IPS-NIHi11 (cell line): ENCODE measurements at places on chromosomes 4 and X.

- no peak for DNase-seq
These were observed 647.6 kb upstream of the ACTRT1 start for GRCh38 chrX:128699716-128700285.

GRCh38 chrX:2715066-2715600 lies 24.0 kb downstream of the CD99 start:
- no peak for DNase-seq

- DNase-seq: peak; percentile 42
These were observed 97.9 kb downstream of the ARHGEF9 start for GRCh38 chrX:63686878-63687714.

DNA sequence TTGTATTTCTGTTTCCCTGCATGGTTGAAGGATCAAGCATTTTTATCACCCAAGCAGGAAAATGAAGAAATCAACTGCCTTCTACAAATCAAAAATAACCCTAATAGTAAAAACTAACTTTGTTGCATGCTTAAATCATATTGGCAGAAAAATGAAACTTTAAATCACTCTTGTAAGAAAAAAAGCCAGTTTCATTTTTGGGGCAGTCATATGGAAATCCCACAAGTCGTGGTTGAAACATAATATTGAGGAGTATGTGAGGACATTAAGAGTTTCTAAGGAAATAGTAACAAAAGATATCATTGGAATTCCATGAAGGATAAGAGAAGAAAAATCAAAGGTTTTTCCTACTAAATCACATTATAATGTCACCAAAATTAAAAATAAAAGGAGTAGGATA lies 8.4 kb downstream of the TEC start:
- no peak for DNase-seq

GRCh38 chr4:156945532-156945931 lies 26.1 kb downstream of the PDGFC start:
- DNase-seq: no peak

GRCh38 chr4:111454961-111455360 lies 690.3 kb upstream of the FAM241A start:
- DNase-seq: peak; percentile 5

DNA sequence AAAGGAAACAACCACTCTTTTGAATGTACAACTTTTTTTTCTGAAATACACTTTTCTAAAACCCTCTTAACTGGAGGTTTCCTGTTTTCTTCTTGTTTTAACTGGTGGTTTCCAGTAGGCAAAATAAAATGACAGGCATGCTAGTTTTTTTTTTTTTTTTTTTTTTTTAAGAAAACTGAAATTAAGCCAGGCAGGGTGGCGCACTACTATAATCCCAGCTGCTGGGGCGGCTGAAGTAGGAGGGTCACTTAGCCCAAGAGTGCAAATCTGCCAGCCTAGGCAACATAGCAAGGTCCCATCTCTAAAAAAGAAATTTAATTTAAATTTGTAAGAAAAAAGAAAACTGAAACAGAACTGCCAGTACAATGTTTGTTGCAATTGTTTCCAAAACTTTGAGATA lies 44.0 kb downstream of the TMEM144 start:
- DNase-seq: no peak

GRCh38 chr4:134906404-134907023 lies 704.9 kb upstream of the PABPC4L start:
- DNase-seq: peak; percentile 34

DNA sequence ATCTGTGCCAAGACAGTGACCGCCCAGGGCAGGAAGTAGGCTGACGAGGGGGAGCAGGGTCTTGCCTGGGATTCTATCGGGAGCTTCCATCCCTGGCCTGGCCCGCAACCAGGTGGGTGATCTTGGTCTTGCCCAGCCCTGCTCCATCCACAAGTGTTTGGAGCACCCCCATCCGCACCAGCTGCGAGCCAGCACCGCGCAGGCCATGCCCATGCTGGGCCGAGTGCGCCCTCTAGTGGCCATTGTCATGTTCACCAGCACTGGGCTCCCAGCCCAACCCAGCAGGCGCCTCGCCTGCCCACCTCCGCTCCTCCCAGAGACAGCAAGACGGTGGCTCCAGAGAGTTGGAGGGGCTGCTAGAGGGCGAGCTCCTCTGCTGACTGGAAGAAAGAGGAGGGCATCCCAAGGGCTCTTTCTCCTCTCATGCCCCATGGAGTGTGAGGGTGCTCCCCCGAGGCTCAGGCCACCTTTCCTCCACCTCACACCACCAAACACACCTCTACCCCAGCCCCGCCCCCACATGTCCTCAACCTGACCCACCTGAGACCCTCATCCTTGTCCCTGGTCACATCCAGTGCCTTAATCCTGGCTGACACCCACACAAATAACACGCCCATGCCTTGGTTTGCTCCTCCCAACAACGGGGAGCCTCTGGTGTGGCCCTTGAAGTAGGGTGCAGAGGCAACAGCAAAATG lies 9.8 kb upstream of the ATP2B3 start:
- peak; percentile 93 for DNase-seq

GRCh38 chr4:48018112-48018511 lies 1.5 kb downstream of the NIPAL1 start:
- no peak for DNase-seq

DNA sequence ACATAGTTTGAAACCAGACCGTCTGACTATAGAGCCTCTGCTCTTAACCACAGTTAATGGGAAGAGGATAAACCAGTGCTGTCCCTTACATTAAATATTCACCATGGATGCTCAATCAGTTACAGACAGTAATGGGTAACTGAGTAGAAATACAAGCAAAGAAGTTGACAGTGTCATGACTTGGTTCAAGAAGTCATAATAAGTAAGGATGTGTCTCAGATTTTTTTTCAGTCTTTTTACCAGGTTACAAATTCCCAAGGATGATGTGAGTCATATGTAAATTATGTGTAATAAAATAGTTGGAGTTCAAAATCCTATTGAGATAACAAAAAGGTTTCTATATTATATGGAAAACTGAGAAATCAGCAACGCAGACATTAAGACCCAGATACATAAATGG lies 31.1 kb downstream of the ZCCHC4 start:
- no peak for DNase-seq

DNA sequence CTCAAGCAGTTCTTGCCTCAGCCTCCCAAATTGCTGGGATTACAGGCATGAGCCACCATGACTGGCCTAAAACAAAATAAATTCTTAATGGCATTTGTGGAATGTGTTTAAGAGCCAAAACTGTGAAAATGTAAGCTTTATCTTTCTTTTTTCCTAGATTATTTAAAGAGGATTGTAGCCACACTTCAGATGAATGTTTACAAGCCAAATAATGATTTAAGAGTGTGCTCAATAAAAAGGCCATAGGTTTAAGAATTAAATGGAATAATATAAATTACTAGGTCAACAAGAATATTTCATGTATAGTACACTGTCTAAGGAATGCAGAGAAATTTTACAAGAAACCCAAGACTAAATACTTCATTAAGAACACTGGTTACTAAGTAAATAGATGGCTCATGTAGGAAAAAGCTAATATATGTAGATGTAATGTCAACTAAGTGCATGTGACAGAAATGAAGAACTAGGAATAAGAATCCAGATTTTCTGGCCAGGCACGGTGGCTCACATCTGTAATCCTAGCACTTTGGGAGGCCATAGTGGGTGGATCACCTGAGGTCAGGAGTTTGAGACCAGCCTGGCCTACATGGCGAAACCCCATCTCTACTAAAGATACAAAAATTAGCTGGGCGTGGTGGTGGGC lies 21.3 kb upstream of the UGDH start:
- DNase-seq: no peak
